ENCODE measurements at places on chromosomes 11 and 22.

GRCh38 chr11:126880872-126881271 is 119.7 kb downstream of the KIRREL3 start:
- no peak for DNase-seq

DNA sequence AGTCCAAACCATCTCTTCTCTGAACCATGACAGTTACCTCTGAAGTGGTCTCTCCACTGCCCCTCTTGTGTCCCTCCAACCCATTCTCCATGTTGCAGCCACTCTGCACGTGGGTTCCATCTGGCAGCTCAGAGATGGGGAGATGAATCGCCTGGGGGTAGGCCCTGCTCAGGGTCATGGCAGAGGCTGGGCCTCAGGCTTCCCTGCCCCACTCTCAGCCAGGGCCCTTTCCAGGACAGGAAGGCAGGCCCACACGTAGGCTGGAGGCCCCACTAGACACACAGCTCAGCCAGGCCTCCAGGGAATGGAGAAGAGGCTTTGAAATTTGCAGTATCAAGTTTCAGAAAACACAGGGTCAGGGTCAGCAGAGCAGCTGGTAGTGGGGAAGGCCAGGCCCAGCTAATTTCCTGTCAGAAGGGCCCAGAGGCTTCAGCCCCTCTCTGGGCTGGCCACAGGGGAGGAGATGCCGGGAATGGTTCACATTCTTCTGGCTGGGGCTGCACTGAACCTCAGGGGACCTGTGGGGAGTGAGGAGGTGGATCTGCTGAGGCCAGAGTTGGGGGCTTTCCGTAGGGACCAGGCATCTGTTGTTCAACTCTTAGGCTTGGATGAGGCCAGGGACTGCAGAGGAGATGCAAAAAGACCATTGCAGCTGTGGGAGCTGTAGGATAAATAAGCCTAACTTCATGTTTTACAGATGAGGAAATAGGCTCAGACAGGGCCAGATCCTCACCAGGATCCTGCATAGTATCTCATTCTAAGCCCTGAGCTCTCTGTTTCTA is 101.6 kb downstream of the SWAP70 start:
- DNase-seq, result peak; percentile 38

DNA sequence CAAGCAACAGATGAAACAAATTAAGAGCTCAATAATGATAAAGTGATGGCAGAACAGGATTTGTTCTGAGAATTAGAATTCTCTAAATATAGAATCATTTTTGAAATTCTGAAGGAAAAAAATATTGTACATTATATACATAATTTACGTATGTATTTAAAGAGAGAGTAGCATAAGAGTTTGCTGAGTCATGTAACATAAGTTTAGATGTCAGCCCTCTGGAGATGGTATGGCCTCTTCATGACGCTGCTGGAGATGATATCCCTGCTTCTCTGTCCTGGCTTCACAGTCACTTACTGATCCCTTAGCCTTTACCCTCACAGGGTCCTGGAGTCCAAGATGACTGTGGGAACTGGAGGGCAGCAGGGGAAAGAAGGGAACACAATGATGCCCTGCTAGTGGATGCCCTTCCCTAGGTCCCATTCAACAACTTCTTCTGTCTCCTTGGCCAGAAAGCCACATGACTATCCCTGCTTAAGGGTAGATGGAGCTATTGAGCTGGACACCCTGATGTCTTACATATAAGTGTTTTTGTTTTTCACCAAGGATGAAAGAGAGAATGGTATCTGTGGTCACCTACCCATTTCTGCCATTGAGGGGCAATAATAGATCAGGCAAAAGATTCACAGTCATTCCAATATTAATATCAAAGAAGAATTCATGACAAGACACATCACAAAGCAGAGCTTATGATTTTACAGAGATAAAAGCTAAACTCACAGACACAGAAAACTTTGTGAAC is 753.1 kb downstream of the TBC1D22A start:
- DNase-seq, result no peak

DNA sequence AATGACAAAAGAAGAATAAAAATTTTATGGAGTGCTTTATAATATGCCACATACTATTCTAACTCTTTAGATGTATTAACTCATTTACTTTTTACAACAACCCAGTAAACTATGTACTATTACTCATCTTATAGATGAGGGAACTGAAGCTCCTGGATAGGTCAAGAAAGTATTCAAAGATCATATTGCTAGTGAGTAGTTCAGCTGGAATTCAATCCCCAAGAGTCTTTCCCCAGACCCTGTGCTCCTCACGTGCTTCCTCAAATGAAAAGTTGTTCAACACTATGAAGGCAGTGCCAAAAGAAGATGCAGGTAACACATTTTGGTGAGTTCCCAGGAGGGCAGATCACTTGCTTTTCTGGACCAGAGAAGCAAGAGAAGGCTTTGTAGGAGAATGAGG is 46.8 kb downstream of the BTG4 start:
- no peak for DNase-seq

- DNase-seq, result peak; percentile 11
These were observed 122.1 kb downstream of the CSNK2A3 start for GRCh38 chr11:11230802-11231562.
